ENCODE measurements at places on chromosomes 13 and 19.

DNA sequence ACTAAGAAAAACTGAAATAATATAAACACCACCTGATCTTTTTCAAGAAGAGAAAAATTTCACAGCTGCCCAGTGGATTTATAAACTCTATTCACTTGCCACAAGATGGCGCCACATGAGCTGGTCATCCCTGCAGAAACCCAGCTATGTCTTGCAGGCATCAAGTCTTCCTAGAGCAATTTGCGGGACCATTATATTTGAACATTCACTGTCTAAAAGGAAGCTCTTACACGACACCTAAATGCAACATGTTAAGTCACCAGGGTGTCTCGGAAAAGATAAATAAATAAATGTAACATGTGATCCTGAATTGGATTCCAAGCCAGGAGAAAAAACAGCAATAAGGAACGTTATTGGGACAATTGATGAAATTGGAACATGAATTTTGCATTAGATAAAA is 20.3 kb upstream of the AKT2 start:
- peak; percentile 89 for DNase-seq

- DNase-seq: no peak
These were observed 496.7 kb downstream of the GPC6 start for GRCh38 chr13:93723316-93723715.

- DNase-seq: no peak
These were observed 32.7 kb downstream of the VSTM1 start for GRCh38 chr19:54030895-54031586.

DNA sequence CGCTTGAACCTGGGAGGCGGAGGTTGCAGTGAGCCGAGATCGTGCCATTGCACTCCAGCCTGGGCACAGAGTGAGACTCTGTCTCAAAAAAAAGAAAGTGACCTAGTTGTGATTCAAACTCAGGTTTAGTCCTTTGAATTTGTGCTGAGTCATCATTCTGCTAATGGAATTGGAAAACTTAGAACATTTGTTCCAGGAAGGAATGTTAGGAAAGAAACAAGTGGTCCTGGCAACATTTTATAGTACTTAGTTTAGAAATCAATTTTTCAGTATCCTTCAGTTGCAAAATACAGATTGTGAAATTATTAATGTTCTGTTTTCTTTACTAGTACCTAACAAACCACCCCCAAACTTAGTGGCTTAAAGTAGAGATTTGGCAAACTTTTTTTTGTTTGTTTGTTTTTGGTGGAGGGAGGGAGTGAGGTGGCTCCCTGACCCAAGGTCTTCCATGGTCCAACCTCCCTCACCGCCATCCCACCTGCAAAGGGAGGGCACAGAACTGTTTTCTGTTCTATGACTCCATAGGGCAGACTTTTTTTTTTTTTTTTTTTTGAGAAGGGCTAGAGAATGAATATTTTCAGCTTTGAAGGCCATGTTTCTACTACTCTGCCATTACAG is 9.2 kb upstream of the SULT2A1 start:
- DNase-seq: peak; percentile 1

DNA sequence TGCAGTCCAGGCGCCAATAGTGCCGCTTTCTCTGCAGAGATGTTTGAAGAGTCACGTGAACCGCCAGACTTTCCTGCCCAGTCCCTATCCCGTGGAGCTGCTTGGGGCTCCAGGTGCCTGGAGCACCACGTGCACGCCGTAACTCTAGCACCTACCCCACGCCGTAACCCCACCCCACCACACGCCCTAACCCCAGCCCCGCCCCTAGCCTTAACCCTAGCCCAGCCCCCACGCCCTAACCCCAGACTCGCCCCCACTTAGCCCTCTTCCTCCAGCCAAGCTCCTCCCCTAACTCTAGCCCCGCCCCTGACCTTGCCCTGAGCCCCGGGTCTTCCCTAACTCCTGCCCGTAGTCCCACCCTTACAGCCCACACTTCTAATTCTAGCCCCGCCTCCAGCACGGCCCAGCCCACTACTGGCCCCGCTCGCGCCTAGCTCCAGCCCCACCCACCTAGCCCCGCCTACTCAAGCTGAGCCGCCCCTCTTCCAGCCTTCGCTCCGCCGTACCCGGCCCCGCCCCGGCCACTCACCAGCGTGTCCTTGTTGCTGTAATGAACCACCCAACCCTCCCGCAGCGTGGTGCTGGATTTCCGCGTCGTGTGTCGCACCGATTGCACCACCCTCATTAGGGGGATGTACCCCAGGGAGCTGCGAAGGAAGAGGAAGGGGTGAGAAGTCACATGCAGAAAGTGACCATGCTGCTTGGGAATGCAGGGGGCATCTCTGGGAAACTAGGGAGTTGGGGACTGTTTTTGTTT is 19.5 kb downstream of the PRKD2 start:
- peak; percentile 94 for DNase-seq

- DNase-seq: no peak
These were observed 44.4 kb upstream of the SPATA13 start for GRCh38 chr13:24116131-24116530.

DNA sequence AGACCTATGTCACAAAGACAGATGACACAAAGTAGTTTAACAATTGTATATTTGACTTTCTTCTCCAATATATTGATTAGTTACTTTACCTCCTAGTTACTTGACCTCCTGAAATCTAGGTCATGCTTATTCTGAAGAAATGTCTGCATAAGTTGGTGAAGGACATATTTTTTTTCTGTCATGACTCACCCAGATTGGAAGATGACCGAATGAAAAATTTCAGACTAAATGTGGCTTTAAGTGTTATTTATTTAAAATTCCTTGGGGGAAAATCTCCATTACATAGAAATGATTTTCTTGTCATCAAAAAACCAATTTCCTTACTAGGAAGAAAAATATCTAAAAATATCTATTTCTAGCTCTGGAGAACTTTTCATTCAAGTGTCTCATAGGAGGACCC is 217.1 kb downstream of the POSTN start:
- no peak for DNase-seq

DNA sequence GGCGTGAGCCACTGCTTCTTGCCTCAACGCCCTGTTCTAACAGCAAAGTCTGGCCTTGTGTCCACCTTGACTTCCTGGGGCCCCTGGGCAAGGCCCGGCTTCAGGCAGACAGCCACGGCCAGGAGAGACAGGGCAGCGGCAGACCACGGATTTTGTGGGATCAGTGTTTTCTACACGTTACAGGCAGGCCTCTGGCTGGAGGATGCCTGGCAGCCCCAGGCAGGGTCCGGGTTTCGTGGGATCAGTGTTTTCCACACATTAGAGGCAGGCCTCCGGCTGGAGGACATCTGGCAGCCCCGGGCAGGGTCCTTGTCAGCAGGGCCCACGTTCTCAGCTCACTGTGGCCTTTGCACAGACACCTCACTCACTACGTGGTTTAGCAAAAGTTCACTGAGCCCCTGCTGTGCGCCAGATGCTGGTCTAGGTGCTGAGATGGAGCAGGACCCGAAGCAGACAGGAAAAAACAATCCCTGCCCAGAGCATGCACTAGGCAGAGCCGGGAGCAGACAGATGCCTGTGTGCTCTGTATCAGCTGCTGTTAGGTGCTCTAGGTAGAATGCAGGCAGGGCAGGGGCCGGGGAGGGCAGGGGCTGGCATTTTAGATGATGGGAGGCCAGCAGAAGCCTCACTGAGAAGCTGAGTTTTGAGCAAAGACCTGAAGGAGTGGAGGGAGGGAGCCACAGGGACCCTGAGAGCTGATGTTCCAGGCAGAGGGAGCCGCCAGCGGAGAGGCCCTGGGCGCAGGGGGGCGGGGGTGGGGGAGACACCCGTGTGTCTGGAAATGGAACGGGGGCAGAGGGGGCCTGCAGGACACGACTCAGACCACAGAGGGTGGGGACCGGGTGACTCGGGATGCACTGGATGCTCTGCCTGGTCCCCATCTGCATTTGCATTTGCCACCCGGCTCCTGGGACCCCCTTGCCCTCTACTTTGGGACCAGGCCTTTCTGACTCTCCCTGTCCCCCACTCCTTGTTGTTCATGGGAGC is 25.0 kb upstream of the NCCRP1 start:
- DNase-seq: no peak

DNA sequence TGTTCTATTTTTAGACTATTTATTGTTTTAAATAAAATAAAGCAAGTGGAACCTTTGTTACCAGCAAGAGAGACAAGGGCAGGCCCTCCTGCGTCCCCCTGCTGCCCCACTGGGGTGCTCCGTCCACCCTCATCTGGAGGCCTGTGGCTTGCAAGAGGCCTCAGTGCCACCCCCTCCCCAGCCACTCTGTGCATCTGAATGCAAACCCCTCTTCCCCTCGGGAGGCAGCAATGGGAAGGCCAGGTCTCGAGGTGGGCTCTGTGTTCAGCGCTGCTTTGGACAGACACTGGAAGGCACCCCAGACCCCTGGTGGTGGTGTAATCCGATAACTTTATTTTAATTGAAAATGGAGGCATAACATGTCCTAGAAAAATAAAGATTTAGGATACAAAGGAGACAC is 4.6 kb downstream of the SIX5 start:
- peak; percentile 65 for DNase-seq

DNA sequence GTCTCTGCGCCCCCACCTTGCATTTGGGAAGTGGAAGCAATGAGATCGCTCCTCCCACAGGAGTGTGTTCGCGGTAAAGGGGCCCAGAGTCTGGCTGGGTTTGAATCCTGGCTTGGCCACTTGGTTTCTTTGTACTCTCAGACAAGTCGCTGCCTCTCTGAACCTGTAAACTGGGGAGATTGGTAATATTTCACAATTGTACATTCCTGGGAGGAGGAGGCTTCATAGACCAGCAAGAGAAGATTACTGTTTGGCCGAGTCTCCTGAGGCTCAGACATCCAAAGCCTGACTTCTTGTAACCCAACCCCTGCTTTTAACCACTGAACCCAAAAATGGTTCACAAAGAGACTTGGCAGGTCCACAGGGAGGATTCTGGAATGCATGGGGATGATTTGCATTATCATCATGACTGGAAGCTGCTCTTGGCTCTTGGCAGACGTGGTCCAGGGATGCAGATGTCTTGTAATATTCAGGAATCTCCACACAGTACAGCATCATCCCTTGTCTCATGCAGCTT is 13.6 kb upstream of the STRN4 start:
- DNase-seq: peak; percentile 89

GRCh38 chr19:32875428-32875827 is 5.9 kb upstream of the SLC7A9 start:
- no peak for DNase-seq

- DNase-seq: no peak
These were observed 18.2 kb downstream of the IL17D start for GRCh38 chr13:20721454-20722357.

DNA sequence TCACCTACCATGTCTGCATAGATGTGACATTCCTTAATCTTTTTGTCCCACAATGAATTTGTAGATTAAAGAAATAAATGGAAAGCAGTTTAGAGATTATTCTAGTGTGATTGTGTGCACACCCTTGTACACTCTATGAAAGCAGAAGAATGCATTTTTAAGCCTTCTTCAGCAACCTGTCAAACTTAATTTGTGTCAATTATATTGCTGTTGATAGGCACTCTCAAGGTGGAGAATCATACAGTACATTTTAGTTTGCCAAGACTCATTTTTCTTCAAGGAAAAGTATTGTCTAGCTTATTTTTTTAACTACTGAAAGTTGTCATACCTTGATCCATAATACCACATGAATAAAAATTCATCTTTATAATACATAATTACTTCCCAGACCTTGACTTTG is 1898.9 kb downstream of the OLFM4 start:
- no peak for DNase-seq

DNA sequence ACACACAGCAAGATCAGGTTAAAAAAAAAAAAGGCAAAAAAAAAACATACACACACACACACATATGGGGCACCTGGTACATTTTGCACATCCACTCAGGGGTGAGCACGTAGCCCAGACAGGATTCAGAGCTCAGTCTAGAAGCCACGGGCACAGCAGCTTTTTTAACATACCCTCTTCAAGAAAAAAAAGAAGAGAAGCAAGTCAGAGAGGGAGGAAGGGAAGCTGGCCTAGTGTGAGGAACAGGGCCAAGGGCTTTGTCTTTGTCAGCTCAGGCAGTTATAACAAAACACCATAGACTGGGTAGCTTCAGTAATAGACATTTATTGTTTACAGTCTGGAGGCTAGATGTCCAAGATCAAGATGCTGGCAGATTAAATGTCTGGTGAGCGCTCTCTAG is 2.3 kb upstream of the TPM4 start:
- DNase-seq: peak; percentile 85

GRCh38 chr19:32067685-32068084 is 277.7 kb upstream of the ZNF507 start:
- DNase-seq: no peak

- no peak for DNase-seq
These were observed 17.6 kb downstream of the EMP3 start for GRCh38 chr19:48342841-48343540.

DNA sequence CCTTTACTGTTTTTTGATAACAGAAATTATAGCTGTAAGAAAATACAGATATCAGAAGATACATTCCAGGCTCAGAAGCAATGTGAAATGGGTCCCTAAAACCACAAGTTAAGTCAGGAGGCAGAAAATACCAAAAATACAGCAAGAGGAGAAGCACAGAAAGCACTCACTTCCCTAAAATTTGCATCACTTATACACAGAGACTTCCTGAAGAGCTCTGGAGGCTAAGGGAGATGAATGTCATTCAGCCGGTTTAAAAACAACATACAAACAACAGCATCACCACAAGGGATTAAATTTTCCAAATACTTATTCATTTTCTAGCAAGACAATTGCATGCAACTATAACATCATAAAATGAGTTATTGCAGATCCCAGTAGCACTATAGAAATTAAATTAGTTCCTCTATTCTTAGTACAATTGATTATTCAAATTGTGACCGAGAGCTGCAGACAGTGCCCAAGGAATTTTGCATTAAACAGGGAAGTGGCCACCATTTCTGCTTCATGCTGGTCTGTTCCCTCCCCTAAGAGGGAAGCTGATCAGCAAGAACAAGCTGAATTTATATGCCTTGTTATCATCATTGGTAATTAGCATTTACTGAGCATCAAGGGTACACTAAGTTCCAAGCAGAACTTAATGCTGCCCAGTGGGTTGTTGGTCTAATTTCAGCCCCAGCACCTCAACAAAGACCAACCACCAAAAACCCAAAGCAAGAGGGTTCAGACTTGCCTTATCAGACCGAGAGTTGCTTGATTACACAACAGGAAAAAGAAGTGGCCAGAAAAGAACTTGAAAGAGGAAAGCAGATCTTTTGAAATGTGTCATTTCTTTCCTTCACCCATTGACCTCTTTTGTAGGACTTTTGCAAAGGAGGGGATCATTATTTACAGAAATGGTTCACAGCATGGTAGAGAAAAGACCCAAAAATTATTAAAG is 140.7 kb downstream of the KCTD12 start:
- DNase-seq: no peak

DNA sequence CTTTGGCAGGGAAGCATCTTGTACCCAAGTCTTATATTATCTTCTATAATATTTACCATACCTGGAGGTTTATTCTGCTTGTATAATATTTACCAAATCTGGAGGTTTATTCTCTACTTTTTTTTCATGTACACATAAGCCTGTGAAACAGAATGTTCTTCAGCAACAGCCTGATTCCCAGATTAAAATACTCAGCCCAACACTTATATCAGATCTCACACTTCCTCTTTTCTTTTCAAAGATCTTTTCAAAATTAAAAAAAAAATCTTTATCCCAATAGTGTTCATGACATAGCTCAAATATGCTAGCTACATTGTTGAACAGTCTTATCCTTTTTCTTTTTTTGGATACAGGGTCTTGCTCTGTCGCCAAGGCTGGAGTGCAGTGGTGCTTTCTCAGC is 300.7 kb downstream of the LMO7 start:
- DNase-seq: no peak

- no peak for DNase-seq
These were observed 9.6 kb downstream of the IRGC start for GRCh38 chr19:43725468-43725867.
